ENCODE measurements at places on chromosomes 7 and 10. TPM values are rescaled to one million over a fixed set of nuclear protein-coding genes. Genes with fewer than 3 reads are reported as not detected.

The CTAGE15 gene
- total RNA-seq = 2.5 TPM

The COL13A1 gene
- total RNA-seq = 2.0 TPM

The GPER1 gene
- total RNA-seq = 0.07 TPM

The AUTS2 gene
- total RNA-seq = 7.4 TPM

The FRMPD2 gene
- total RNA-seq = not detected

The CHST15 gene
- 31.9 TPM for total RNA-seq

The MINDY4 gene
- total RNA-seq = 3.5 TPM

The ACSM6 gene
- not detected for total RNA-seq

The XRCC2 gene
- total RNA-seq = 9.3 TPM

The PRR15 gene
- total RNA-seq = 5.7 TPM

The GALNT17 gene
- not detected for total RNA-seq

The FAM180A gene
- 2.6 TPM for total RNA-seq
